ENCODE measurements at places on chromosomes 12 and 14. TPM values are rescaled to one million over a fixed set of nuclear protein-coding genes. Genes with fewer than 3 reads are reported as not detected.

The BDKRB1 gene
- not detected for total RNA-seq

The OLR1 gene
- total RNA-seq = 1.2 TPM

The NTN4 gene
- 118 TPM for total RNA-seq

The TCHP gene
- 26.3 TPM for total RNA-seq

The CLEC7A gene
- 3.4 TPM for total RNA-seq

The HOXC6 gene
- not detected for total RNA-seq

DNA sequence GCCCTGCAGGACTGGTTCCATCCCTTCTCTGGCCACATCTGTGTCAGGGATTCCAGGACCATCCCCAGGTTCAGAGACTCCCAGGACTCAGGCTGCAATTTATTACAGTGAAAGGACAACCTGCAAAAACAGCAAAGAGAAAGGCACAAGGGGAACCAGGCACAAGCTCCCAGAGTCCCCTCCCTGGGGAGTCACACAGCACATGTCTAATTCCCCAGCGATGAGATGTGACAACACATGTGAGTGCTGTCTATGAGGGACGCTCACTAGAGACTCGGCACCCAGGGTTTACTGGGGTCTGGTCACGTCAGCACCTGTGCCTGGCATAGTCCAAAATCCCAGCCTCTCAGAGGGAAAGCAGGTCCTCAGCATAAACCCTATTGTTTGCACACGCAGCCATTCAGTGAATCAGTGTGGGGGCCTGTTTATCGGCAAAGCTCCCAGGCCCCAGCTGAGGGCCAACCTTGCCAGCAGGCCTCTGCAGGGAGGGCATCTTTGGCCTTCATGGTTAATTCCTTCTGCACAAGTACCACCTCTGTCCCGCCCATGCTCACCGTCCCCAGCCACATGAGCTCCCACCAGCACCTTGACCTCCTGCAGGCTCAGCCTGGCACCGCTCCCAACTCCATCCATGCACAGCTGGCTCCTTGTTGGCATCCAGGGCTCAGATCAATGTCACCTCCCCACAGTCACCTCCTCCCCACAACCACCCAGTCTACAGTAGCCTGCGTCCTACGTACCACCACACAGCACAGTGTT, 198.9 kb upstream of the SFSWAP start:
- no peak overlapping the region for H3K4me3 ChIP-seq
- no peak overlapping the region for H3K27ac ChIP-seq
- H3K4me1 ChIP-seq = no peaks in the 10 kb centered on the region
- H3K27me3 ChIP-seq = no peaks in the 10 kb centered on the region
- no peaks in the 10 kb centered on the region for H3K36me3 ChIP-seq

GRCh38 chr14:76918256-76918781, 92.1 kb downstream of the LRRC74A start:
- no peaks in the 10 kb centered on the region for H3K27me3 ChIP-seq
- DNase-seq = peak; percentile 83
- H3K4me1 ChIP-seq = peaks cover 43% of the 10 kb centered on the region
- no peaks in the 10 kb centered on the region for H3K36me3 ChIP-seq

GRCh38 chr12:70449074-70449752, 83.1 kb downstream of the KCNMB4 start:
- H3K27ac ChIP-seq = no peak overlapping the region
- no peak for DNase-seq
- H3K27me3 ChIP-seq = no peaks in the 10 kb centered on the region

GRCh38 chr14:104351849-104352492, 213.6 kb downstream of the KIF26A start:
- H3K4me1 ChIP-seq = no peaks in the 10 kb centered on the region
- no peak overlapping the region for H3K27ac ChIP-seq

DNA sequence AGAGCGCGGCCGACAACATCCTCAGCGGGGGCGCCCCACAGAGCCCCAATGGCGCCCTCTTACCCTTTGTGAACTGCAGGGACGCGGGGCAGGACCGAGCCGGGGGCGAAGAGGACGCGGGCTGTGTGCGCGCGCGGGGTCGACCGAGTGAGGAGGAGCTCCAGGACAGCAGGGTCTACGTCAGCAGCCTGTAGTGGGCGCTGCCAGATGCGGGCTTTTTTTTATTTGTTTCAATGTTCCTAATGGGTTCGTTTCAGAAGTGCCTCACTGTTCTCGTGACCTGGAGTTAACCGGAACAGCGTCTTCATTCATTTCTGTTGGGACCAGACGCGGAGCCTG, 103.8 kb upstream of the FKBP4 start:
- no peaks in the 10 kb centered on the region for H3K4me1 ChIP-seq
- peak overlapping the region; percentile 36 for H3K4me3 ChIP-seq
- H3K36me3 ChIP-seq = no peaks in the 10 kb centered on the region
- no peak overlapping the region for H3K27ac ChIP-seq

- H3K27ac ChIP-seq = no peak overlapping the region
- peaks cover 4% of the 10 kb centered on the region for H3K4me1 ChIP-seq
- no peak overlapping the region for H3K4me3 ChIP-seq
- no peak for DNase-seq
- H3K36me3 ChIP-seq = no peaks in the 10 kb centered on the region
These were observed 22.6 kb downstream of the CHGA start for GRCh38 chr14:92945544-92945943.

DNA sequence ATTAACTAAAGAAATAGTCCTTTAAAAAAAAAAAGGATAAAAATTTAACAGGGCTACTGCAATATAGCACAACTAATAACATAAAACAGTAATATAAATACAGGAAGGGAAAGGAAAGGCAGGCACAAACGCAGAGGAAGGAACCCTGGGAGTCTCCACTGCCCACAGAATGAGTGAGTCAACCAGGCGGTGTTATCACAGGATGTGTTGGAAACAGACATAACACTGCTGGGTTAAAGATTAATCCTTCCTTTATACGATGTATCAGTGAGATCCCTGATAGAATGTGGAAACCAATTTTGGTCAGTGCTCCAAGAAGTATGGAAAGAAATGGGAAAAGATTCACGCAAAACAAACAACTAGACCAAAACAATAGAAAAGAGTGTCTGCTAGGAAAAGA, 47.9 kb downstream of the FGD6 start:
- H3K4me3 ChIP-seq = no peak overlapping the region
- no peaks in the 10 kb centered on the region for H3K27me3 ChIP-seq
- H3K36me3 ChIP-seq = no peaks in the 10 kb centered on the region
- H3K4me1 ChIP-seq = no peaks in the 10 kb centered on the region

- no peak overlapping the region for H3K4me3 ChIP-seq
- no peaks in the 10 kb centered on the region for H3K36me3 ChIP-seq
- no peak for DNase-seq
- H3K27ac ChIP-seq = no peak overlapping the region
These were observed 30.6 kb upstream of the ISM2 start for GRCh38 chr14:77529213-77529612.

DNA sequence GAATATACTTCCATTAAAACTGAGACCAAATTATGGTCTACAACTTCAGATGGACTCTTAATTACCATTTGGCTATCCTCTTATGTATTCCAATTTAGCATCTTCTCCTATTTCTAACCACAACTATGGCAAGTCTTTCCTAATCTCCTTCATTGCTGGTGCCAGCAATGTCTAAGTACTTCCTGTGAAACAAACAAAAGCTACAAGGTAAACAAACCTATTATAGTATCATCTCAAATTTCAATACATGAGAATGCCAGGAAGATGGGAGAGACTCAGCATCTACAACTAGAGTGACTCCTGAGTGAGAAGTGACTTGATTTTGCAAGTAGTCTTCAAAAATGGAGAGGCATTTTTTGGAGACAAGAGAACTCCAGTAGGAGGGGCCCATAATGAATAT, 202.9 kb upstream of the ATXN7L3B start:
- no peaks in the 10 kb centered on the region for H3K4me1 ChIP-seq
- H3K4me3 ChIP-seq = no peak overlapping the region

DNA sequence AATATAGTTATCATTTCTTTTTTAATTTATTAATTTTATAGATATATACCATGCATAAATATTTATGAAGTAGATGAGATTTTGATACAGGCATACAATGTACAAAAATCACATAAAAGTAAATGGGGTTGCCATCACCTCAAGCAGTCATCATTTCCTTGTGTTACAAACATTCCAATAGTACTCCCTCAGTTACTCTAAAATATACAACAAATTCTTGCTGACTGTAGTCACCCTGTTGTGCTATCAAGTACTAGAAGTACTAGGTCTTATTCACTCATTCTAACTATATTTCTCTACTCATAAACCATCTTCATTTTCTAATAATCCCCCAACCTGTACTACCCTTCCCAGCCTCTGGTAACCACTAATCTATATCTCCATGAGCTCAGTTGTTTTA, 432.6 kb upstream of the SYT1 start:
- no peak for DNase-seq
- no peaks in the 10 kb centered on the region for H3K4me1 ChIP-seq
- no peaks in the 10 kb centered on the region for H3K27me3 ChIP-seq
- H3K4me3 ChIP-seq = no peak overlapping the region
- no peak overlapping the region for H3K27ac ChIP-seq

DNA sequence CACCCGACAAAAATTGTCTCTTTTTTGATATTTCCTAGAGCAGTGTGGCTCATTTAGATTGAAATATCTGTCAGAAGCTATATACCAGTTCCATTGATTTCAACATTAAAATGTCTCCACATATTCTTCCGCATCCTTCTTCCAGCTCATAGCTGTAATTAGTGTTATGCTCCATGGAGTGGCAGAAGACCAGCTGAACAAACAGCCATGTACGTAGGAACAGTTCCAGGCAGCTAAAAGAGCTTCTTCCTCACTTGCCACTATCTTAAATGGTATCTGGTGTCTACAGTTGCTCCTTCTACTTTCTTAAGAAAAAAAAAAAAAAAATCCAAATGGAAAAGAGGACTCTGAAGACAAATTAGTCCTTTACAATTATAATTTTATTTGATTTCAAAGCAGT, 848.0 kb downstream of the DIO2 start:
- no peaks in the 10 kb centered on the region for H3K27me3 ChIP-seq
- H3K36me3 ChIP-seq = no peaks in the 10 kb centered on the region
- DNase-seq = no peak
- H3K4me1 ChIP-seq = no peaks in the 10 kb centered on the region
- no peak overlapping the region for H3K27ac ChIP-seq

DNA sequence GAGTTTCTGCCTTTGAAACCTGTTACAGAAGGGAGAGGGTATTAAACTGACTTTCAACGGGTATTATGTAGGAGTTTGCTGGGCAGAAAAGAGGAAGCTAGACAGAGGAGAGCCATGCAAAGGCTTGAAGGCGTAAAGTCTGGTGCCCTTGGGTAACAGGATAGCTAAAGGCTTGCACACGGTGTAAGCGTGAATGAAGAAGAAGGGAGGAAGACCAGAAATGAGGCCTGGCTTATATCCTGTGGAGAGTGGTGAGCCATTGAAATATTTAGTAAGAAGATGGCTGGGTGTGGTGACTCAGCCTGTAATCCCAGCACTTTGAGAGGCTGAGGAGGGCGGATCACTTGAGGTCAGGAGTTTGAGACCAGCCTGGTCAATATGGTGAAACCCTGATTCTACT, 22.6 kb downstream of the SUDS3 start:
- no peaks in the 10 kb centered on the region for H3K4me1 ChIP-seq
- DNase-seq = no peak
- H3K36me3 ChIP-seq = peaks cover 5% of the 10 kb centered on the region
- H3K27ac ChIP-seq = no peak overlapping the region
